ENCODE measurements at places on chromosomes 3 and 15. TPM values are rescaled to one million over a fixed set of nuclear protein-coding genes. Genes with fewer than 3 reads are reported as not detected.

Gene CLDN16
- not detected for total RNA-seq

Gene NAA50
- total RNA-seq: 199 TPM

Gene PLXNA1
- 6.6 TPM for total RNA-seq

Gene GOLGA6L7
- total RNA-seq: not detected

Gene MYL3
- not detected for total RNA-seq

Gene ANKRD34C
- total RNA-seq: not detected

Gene CDCP1
- total RNA-seq: 1.1 TPM

Gene LYZL4
- total RNA-seq: not detected

DNA sequence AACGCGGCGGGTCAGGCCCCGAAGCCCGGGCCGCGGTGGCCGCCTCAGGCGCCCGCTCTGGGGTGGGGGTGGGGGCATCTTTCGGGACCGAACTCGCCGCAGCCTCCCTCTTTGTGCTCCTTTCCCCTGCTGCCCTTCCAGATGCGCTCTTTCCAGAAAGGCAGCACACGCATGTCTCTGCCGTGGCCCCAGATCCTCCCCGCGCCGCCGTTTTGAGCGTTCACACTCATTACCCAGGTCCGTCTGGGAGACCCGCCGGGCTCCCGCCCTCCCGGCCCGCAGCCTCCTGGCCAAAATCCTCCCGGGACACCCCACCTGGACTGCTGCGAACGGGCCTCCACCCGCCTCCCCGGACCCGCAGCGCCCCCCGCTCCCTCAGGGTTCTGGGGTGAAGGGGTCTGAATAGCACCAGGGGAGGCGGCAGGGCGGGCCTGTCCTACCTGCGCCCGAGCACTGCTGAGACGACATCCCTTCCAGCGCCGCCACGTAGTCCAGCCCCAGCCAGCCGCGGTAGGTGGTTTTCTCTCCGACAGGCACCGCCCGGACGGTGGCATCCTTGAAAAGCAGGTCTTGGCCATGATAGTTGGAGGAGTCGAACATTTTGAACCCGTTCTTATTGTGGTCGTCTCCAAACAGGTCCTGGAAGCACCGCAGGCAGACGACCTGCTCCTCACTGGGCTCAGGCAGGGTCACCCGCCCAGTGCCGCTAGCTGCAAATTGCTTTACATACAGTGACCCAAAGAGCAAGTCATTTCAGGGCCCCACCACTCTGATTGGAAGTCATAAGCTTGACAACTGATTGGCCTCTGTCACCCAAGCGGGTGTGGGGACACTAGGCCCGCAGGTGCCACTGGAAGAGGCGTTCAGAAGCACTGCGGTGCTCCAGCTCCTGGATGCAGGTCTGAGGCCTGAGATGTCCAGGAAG, 25.9 kb downstream of the MELTF start:
- H3K27me3 ChIP-seq: peaks cover 3% of the 10 kb centered on the region
- peak overlapping the region; percentile 79 for H3K27ac ChIP-seq
- peaks cover 2% of the 10 kb centered on the region for H3K36me3 ChIP-seq
- peak overlapping the region; percentile 81 for H3K4me3 ChIP-seq
- peaks cover 8% of the 10 kb centered on the region for H3K4me1 ChIP-seq
- peak; percentile 35 for DNase-seq

DNA sequence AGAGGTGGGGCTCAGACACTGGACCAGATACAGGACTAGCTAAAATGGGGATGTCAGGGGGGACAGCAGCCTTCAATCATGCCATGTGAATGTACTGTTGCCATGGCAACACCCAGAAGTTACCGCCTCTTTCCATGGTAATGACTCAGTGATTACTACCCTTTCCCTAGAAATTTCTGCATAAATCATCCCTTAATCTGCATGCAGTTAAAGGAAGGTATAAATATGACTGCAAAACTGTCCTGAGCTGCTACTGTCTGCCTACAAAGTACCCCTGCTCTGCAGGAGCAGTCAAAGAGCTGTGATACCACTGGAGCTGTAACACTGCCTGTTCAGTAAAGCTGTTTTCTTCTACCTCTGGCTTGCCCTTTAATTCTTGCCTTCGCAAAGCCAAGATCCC, 168.2 kb downstream of the PEAK1 start:
- no peak overlapping the region for H3K27ac ChIP-seq
- DNase-seq: peak; percentile 4
- H3K36me3 ChIP-seq: peaks cover 9% of the 10 kb centered on the region
- H3K4me1 ChIP-seq: no peaks in the 10 kb centered on the region
- no peak overlapping the region for H3K4me3 ChIP-seq

DNA sequence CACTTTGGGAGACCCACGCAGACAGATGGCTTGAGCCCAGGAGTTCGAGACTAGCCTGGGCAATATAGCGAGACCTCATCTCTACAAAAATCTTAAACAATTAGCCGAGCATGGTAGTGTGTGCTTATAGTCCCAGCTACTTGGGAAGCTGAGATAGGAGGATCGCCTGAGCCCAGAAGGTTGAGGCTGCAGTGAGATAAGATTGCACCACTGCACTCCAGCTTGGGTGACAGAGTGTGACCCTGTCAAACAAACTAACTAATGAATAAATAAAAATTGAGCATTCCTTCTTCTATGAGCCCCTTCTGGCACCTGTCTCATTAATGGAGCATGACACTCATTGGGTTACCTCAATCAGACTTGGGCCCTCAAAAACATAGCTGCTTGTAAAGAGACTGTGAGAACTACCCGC, 7.5 kb downstream of the ZDHHC3 start:
- no peak for DNase-seq
- H3K27ac ChIP-seq: peak overlapping the region; percentile 22
- peaks cover 4% of the 10 kb centered on the region for H3K36me3 ChIP-seq
- no peak overlapping the region for H3K4me3 ChIP-seq
- H3K4me1 ChIP-seq: peaks cover 68% of the 10 kb centered on the region
- H3K27me3 ChIP-seq: no peaks in the 10 kb centered on the region

- H3K27me3 ChIP-seq: peaks cover 6% of the 10 kb centered on the region
- peaks cover 5% of the 10 kb centered on the region for H3K4me1 ChIP-seq
- peaks cover 1% of the 10 kb centered on the region for H3K36me3 ChIP-seq
- H3K4me3 ChIP-seq: no peak overlapping the region
These were observed 31.6 kb downstream of the PRKCD start for GRCh38 chr3:53192608-53193007.

DNA sequence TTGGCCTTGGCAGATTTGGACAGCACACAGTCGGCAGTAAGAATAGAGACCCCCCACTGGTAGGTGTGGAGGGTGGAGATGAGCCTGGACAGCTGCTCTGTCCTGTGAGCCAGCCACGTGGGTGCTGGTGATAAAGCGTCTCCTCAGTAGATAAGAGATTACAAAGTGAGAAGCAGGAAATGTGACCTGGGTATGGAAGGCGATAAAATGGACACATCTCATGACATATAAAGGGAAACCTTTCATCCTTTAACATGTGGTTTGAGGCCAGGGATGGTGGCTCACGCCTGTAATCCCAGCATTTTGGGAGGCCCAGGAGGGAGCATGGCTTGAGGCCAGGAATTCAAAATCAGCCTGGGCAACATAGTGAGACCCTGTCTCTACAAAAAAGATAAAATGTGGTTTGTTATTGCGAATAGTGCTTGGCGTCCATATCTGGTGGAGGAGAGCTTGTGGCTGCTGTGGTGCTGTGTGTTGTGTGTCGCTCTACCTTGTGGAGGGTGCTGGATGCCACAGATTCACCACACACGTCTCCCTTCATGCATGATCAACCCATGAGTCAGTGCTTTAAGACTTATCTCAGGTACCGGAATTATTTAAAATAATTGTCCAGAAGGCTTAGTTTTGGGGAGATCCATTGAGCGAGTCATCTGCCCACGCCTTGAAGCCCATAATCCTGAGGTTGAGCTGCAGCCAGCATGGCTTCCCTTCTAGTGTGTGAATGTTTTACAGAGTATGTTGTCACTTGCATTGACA, 157.0 kb downstream of the GABRG3 start:
- H3K4me3 ChIP-seq: no peak overlapping the region
- H3K27me3 ChIP-seq: no peaks in the 10 kb centered on the region
- H3K27ac ChIP-seq: no peak overlapping the region
- no peak for DNase-seq
- H3K36me3 ChIP-seq: no peaks in the 10 kb centered on the region

GRCh38 chr15:39028069-39028468, 463.5 kb upstream of the RASGRP1 start:
- no peak overlapping the region for H3K27ac ChIP-seq
- no peak for DNase-seq
- no peaks in the 10 kb centered on the region for H3K36me3 ChIP-seq
- H3K27me3 ChIP-seq: peaks cover 10% of the 10 kb centered on the region
- no peaks in the 10 kb centered on the region for H3K4me1 ChIP-seq
- H3K4me3 ChIP-seq: no peak overlapping the region

DNA sequence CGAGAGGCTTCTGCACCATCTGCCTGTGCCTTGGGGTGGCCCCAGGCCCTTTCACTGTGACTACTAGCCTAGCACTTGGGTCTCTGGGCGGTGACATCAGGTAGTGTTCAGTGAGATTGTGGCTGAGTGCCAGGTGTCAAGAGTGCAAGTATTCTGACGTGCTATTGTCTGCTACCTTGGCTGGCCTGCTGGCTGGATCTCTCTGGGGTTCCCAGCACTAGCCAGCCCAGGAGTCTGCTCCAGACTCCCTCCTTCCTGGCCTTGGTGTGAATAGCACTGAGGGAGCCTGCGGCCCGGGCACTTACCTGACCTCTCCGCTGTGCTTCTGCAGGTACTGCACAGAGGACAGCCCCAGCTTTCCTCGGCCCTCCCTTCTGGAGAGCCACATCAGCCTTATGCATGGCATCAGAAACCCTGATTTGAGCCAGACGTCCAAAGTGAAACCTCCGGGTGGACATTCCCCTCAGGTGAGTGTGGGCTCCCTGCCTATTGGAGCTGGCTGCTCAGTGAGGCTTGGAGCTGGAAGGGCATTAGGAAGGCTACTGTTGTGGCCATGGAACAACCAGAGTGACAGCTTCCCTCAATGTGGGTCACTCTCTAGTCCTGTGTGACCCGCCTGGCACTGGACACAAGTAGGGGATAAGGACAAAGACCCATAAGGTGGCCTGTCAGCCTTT, 17.5 kb upstream of the ALPK3 start:
- no peak for DNase-seq
- H3K27me3 ChIP-seq: no peaks in the 10 kb centered on the region
- H3K27ac ChIP-seq: no peak overlapping the region
- H3K4me1 ChIP-seq: no peaks in the 10 kb centered on the region
- peaks cover 11% of the 10 kb centered on the region for H3K36me3 ChIP-seq
- H3K4me3 ChIP-seq: no peak overlapping the region

DNA sequence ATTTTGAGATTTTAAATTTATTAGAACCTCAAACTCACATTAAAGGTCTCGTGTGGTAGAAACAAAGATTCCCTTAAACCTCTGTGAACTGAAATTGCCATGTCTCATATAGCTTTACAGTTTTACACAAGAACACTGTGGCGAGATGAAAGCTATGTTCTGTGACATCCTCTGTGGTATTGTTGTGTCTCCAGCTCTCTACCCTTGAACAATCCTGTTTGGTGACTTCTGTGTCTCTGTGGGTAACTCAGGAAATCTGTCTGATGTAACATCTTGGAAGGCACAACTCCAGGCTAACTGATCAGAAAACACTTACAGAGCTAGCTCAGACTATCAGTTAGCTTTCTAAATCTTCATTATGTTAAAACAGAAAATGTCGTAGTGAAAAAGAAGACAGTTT, 318.8 kb upstream of the GBE1 start:
- no peak overlapping the region for H3K27ac ChIP-seq
- H3K36me3 ChIP-seq: no peaks in the 10 kb centered on the region
- no peak for DNase-seq
- H3K4me1 ChIP-seq: no peaks in the 10 kb centered on the region
- H3K27me3 ChIP-seq: peaks cover 2% of the 10 kb centered on the region

DNA sequence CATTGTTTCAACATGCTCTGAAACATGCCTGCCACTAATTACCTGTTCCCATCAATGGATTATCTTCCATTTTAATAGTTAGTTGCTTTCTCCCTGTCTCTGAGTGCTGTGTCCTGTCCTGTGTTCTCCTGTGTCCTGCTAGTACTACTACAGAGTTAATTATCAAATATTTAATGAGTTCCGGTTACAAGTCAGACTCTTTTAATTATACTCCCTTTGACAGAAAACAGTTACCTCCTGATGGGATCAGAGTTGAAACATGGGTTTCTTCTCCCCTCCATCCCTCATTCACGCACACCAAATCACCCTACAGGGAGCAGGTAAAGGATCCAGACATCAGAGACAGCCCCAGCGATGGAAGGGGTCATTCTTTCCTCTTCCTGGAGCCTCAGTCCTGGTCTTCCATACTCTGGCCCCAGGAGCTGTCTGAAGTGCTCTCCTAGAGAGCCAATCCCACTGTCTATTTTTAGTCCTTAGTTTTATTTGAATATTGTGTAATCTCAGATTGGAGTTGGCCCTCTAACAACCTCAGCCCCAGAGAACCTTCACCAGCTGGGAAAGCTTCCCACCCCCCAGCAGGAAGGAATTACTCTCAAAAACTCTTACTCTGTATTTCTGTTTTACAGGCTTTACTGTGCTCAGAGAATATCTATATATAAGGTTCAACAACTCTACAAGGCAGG, 137.0 kb upstream of the C2CD4B start:
- H3K27me3 ChIP-seq: peaks cover 37% of the 10 kb centered on the region
- H3K27ac ChIP-seq: no peak overlapping the region
- no peak for DNase-seq
- peaks cover 7% of the 10 kb centered on the region for H3K4me1 ChIP-seq
- H3K4me3 ChIP-seq: no peak overlapping the region

GRCh38 chr15:87538327-87538834, 718.2 kb downstream of the NTRK3 start:
- DNase-seq: no peak
- H3K4me1 ChIP-seq: no peaks in the 10 kb centered on the region
- no peak overlapping the region for H3K27ac ChIP-seq
- H3K27me3 ChIP-seq: no peaks in the 10 kb centered on the region
- no peaks in the 10 kb centered on the region for H3K36me3 ChIP-seq

- no peak overlapping the region for H3K27ac ChIP-seq
- H3K4me1 ChIP-seq: no peaks in the 10 kb centered on the region
- H3K36me3 ChIP-seq: no peaks in the 10 kb centered on the region
- no peak for DNase-seq
These were observed 9.0 kb downstream of the FBN1 start for GRCh38 chr15:48636511-48636910.

DNA sequence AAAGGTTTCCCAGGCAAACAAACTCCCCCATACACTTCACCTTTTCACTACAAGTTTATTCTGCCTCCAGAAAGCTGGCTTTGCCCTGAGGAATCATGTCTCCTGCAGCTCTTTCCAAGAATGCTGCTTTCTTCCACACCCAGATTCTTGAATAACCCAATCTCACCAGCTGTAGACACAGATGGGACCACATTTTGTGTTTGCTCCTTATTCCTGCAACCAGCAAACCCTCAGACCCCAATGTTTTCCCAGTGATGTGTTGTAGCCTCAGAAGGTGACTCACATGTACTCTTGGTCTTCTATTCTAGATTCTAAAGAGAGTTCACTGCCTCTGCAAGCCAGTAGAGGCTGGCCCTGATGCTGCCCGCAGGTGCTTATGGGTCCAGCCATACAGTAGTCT, 23.6 kb upstream of the TRIM59 start:
- DNase-seq: no peak
- peaks cover 4% of the 10 kb centered on the region for H3K36me3 ChIP-seq
- peaks cover 5% of the 10 kb centered on the region for H3K27me3 ChIP-seq
- no peak overlapping the region for H3K4me3 ChIP-seq
- no peak overlapping the region for H3K27ac ChIP-seq
